ENCODE measurements at places on chromosomes 12 and 14.
A peak's percentile ranks its signal among the peaks of the same experiment; 100 is the strongest.

DNA sequence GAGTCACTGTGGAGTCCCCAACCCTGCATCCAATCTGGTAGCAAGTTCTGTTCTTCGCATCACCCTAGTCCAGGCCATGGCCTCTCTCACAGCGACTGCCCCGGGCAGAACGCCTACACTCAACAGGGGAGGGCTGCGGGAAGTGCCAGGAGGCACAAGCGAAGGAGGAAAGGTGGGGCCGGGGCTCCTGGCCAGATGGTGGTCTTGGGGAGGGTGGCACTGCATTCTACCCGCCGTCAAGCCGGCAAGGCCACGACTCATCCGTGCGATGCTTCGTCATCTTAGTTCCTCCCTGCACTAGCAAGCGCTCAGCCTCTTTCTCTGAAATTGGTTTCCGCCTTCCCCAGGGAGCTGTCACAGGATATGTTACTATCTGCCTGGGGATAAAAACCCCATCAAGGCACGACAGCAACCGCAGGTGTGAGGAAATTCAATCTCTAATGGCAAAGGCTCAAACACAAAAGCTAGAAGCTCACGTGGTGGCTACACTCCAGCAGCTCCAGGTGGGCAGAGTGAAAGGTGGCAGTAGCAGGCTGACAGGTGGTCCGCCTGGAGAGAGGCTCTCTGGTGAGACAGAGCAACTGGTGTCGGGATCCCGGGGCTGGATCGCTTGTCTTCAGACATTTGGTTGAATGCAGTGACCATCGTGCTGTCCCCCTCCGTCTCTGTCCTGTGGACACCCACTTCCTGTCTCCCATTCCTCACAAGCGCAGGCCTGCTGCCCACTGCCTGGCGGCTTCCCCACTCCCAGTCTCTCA lies 34.1 kb downstream of the ACADS start:
- no peak for DNase-seq

- peak; percentile 22 for DNase-seq
These were observed 134.7 kb upstream of the SCAF11 start for GRCh38 chr12:46124848-46125619.

DNA sequence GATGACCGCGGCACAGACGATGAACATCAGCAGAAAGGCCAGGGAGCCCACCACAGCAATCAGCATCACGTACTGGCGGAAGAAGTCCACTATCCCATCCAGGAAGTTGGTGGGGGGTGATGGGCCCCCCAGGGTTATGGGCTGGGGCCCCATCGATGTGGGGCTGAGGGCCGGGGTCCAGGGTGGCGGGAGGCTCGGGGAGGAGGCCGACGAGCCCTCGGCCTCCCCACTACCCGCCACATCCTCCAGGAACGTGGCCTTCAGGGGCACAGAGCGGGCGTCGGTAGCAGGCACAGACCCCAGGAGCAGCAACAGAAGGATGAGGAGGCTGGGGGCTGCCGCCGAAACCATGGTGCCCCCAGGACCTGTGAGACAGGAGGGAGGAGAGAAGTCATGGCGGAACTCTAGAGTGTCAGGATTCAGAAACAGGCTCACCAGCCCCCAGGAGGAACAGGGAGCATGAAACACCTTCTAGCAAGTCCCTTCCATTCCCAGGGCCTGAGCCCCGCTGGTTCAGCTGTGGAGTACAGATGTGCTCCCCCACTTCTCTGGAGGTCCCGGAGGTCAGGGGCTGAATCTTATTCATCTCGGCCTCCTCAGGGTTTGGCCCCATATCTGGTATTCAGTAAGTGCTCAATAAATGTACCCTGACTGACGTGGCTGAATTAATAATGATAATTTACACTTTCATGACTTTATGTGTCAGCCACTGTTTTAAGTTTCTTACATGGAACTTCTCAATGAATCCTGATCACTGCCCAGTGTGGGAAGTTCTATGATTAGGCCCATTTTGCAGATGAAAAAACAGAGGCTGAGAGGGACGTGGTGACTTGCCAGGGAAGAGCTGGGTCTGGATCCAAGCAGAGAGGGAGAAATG lies 5.6 kb downstream of the TMEM119 start:
- DNase-seq: no peak

- DNase-seq: no peak
These were observed 16.2 kb upstream of the CORO1C start for GRCh38 chr12:108747563-108747962.

GRCh38 chr14:92323011-92323915 lies at the start of gene SLC24A4:
TSS of gene SLC24A4 (plus strand) at chr14:92323165. CDS start at chr14:92323831, 666 bp downstream.
- DNase-seq: no peak

DNA sequence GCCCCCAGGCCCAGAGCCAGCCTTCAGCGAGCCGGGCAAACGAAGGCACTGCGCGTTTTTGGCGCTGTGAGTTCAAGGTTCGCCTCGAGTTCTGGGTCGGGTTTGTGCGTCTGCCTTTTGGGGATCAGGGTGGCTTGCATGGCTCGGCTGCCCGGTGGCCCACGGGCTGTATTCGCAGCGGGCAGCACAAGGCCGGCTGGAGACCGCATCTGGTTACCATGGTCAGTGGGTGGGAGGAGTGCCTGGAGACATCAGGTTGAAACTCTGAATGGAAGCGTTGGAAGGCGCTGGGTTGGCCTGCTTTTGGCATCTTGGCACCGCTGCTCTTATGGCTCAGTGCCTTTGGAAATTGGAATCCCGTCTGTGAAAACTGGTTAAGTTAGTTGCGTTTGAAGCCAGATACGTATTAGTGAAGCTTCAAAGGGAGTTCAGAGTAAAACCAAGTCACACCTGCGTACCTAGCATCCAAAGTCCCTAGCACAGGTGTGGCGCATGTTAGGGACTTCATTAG lies 50.9 kb downstream of the SNAPC1 start:
- DNase-seq: no peak

- no peak for DNase-seq
These were observed 543.2 kb upstream of the TBX3 start for GRCh38 chr12:115227137-115227615.

- DNase-seq: no peak
These were observed 15.2 kb downstream of the RILPL2 start for GRCh38 chr12:123421314-123421713.

- DNase-seq: no peak
These were observed 42.7 kb upstream of the NEDD1 start for GRCh38 chr12:96864335-96864734.

DNA sequence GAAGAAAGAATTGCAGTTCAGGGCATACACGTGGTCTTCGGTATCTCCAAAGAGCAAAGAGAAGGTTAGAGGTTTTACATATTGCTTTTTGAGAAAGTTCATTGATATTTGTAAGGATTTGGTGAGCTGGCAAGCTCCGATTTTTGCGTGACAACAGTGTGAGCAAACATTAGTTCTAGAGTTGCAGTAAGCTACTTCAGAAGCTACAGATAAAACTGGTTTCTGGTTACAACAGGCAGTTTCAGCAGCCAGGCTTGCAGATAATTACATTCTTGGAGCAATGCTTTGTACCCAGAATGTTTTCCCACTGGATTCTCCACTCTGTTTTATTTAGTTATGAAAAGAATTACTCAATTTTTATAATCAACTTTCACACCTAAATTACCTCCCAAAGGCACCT lies 28.2 kb downstream of the KLRK1 start:
- no peak for DNase-seq

GRCh38 chr12:53005215-53005985 lies 856 bp upstream of the EIF4B start:
- no peak for DNase-seq

DNA sequence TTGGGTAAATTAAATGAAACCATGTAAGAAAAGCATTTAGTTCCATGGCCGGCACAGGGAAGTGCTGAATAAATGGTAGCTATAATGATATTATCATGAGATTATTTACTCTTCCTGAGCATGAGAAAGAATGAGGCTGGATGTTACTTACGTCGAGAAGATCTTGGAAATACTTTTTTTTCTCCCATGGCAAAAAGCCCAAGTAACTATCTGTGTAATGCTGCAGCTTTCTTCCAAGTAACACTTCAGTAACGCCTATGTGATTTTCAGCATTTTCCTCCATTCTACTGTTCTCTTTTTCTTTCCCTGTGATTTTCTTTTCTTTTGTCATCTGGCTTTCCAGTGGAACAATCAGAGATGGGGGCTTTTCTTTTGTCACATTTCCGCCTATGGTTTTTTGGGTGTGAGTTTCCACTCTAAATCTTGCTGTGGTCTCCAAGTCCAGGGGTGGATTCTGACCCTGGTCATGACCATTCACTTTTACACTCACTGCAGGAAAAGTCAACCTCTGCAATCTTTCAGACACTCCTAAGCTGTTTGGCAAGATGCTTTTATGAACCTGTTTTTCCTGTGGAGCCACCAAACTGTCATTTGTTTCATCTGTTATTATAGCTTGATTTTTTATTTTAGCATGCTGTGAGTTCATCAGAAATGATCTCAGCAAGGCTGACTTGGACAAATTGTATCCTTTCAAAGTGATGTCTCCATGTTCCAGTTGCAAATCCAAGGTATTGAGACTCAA lies 25.0 kb upstream of the SYCP3 start:
- DNase-seq: no peak

GRCh38 chr12:996881-997280 lies 5.9 kb downstream of the ERC1 start:
- no peak for DNase-seq

GRCh38 chr12:7434670-7435069 lies 9.3 kb downstream of the CD163L1 start:
- no peak for DNase-seq

DNA sequence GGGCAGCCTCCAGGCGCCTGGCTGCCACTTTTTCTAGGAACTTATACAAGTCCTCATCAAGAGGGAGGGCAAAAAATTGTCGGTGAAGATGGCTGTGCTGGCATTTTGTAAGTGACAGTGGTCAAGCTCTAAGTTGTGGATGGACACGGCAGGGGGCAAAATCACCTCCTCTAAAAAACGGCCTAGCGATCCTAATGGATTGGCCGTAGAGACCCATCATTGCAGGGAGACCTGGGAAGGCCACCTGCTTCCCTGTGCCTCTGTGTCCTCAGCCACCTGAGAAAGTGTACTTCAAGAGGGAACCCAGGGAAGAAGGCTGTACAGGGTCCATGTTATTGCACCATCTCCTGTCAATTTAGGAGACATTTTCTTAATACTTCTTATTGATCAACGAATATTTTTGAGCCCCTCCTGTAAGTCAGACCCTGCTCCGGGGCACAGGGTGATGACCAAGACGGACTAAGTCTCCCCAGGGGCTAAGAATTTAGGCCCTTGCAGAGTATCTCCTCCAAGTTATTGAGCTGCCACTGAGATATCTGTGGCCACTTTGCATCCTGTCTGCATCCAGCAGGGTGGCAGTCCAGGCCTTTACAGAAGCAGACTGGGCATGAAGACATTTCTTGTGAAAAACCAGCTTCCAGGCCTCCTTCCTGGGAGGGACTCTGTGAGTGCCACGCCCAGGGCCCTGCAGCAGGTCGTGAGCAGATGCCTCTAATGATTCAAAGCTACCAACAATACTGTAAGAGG lies 40.5 kb downstream of the PSMA6 start:
- no peak for DNase-seq

DNA sequence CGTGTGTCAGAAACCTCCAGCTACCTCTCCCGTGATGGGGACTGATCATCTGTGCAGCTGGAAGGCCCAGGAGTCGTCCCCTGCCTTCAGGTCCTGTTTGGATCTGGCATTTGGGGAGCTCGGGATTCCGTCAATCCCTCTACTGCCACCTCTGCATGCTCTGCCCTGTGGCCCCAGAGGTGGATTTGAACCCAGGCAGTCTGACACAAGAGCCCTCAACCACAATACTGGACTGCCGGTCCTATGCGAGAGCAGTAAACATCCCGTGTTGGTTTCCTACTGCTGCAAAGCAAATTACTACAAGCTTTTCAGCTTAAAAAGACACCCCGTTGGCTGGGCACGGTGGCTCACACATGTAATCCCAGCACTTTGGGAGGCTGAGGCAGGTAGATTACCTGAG lies 121.9 kb upstream of the FKBP4 start:
- no peak for DNase-seq

DNA sequence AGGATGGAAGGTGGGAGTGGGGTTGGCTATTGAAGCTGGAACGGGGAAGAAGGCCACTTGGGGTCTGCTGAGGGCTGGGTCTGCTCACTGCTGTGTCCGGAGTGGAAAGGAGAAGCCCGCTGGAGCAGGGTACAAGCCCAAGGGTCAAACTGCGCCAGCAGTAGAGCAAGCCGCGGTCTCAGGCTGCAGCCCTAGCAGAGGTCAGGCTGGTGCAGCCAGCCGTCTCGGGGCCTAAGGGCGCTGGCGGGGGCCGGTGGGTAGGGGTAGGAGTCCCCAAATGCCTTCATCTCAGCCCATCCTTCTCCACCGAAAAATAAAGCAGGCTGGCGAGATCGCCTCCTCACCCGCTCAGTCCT lies 718 bp upstream of the JDP2 start:
- no peak for DNase-seq

- DNase-seq: no peak
These were observed 148.8 kb upstream of the GARIN6 start for GRCh38 chr12:99498756-99499155.

DNA sequence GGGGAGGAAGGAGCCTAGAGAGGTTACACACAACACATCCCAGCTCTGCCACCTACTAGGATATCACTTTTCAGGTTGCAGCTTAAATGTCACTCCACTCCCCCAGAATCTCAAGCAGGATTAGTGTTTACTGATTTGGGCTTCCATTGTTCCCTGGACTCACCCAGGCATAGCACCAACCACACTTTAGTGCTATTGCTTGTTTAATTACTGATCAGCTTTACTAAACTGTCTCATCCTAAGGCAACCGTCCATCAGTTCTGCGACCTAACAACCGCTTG lies 6.1 kb upstream of the KRT18 start:
- DNase-seq: no peak

DNA sequence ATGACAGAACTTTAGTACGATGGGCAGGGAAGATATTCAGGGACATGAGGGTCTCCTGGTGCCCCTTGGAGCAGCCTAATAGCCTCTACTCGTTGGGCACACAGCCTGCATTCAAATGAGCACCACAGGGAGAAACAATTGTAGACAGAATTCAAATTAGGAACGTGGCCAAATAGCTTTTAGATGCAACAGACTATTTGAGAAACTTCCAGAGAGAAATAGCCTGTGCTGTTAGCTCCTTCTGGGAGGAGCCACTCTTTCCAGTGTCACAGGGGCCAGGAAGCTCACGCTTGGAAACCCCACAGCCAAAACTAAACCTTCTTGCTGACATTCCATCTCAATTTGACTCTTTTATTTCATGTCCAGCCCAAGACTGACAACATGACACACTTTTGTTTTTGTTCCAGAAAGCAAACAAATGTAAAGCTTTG lies 114.5 kb downstream of the RPAP3 start:
- DNase-seq: no peak

GRCh38 chr14:23442721-23443356 lies 7.4 kb upstream of the MYH7 start:
- no peak for DNase-seq

DNA sequence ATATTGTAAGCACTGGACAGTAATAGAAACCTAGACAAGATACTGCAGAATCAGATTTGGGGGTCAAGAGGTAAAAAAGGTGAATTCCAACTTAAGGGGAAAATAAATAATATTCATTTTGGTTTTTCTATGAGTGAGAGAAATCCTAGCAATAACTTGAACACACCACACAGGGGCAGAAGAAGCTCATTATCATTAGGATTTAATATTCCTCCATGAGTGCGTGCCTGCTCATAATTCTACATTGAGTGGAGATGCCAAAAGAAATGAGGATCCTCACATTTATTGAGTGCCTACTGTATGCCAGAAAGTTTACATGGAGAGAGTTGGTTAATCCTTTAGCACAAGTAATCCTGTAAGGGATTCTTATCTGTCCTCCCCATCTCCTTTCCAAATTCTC lies 40.5 kb upstream of the C14orf132 start:
- DNase-seq: no peak

Data from stimulated activated CD8-positive, alpha-beta memory T cell treated with anti-CD3 and anti-CD28 coated beads, Interleukin-15, amount 100 ng/mL, for 1 hour (primary cell).